ENCODE measurements at places on chromosomes 12 and 14.

DNA sequence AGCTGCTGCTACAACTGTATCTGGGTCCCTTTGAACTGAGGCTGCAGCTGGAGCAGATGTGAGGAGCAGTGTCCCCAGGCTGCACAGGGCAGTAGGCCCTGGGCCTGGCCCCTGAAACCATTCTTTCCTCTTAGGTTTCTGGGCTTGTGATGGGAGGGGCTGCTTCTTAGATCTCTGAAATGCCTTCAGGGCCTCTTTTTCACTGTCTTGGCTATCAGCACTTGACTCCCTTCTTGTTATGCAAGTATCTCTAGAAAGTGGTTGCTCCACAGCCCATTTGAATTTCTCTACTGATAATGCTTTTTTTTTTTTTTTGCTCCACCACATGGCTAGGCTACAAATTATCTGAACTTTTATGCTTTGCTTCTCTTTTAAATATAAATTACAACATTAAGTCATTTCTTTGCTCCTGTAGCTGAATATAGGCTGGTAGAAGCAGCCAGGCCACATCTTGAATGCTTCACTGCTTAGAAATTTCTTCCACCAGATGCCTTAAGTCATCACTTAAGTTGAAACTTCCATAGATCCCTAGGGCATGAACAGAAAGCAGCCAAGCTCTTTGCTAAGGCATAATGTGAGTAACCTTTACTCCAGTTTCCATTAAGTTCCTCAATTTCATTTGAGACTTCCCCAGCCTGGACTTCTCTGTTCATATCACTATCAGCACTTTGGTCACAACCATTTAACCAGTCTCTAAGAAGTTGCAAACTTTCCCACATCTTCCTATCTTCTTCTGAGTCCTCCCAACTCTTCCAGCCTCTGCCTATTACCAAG, 41.1 kb downstream of the ACSM4 start:
- DNase-seq = no peak

DNA sequence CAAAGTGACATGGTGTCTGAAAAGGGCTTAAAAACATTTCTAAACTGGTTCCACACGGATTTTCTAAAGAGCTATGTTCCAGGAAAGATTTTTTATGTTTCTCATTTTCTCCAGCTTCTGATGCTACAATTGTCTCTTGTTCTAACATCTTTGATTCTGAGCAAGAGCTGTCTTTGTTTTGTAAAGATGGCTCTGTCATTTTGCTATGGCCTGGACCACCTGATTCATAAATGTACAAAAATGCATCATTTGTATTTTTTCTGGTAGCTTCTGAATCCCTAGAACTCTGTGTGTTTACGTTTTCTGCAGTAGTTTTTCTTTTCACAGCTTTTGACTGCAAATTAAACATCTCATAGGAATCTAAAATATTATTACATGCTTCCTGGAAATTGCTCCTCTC, 3.2 kb downstream of the MLH3 start:
- DNase-seq = no peak

DNA sequence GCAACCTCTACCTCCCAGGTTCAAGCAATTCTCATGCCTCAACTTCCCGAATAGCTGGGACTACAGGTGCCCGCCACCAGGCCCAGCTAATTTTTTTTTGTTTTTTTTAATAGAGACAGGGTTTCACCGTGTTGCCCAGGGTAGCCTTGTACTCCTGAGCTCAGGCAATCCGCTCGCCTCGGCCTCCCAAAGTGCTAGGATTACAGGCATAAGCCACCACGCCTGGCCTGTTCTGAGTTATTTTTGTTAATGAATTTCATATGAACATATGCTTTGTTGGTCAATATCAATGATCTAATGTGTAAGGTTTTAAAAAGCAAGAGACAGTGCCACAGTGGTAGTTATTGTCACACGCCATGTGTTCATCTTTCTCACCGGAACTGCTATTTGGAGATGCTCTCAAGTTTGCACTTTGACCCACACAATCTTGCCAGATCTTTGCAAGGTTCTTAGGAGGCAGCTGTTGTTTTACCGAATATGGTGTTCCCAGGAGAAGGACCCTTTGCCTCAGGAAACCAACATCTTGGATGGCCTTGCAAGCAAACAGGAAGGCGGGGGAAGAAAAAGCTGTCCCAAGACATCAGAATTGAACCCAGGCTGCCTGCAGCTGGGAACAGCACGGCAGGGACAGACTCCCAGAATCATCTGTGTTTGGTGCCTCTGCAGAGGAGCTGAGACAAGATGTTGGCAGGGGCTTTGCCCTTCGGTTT, 30.0 kb downstream of the GALNT16 start:
- DNase-seq = no peak

GRCh38 chr12:42589465-42590329, at the start of gene PRICKLE1:
Gene PRICKLE1 (minus strand): TSS chr12:42589746. CDS start chr12:42472516, 117,230 bp downstream.
- DNase-seq = no peak

DNA sequence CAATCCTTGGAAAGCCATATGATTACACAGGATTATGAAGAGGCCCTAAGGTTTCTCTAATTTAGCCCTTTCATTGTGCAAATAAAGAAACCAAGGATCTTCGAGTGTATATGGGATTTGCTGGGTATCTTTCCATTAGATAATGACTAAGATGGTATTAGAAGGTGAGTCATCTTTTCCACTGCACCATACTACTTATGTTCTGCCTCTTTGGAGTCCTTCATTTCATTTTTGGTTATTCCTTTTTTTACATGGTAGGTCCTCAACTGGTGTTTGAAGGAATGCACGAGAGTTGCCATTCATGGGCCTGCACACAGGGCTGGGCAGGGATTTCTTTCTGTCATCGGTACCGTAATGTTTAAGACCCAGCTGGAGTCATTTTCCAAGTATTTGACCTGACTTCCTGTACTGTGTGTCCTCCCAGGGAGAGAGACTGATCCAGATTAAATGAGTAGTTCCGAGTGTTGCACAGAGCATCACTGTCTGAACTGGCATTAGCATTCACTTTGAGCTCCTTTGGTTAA, 85.7 kb downstream of the BORCS5 start:
- no peak for DNase-seq

GRCh38 chr14:104373055-104373854, 206.3 kb upstream of the C14orf180 start:
- DNase-seq = no peak

- no peak for DNase-seq
Observed at GRCh38 chr14:53908416-53908815, 48.2 kb downstream of the BMP4 start.

- no peak for DNase-seq
Observed at GRCh38 chr14:103401223-103402214, 16.3 kb downstream of the MARK3 start.

GRCh38 chr12:103810111-103810510, 30.9 kb downstream of the NT5DC3 start:
- DNase-seq = no peak

Measured in AG09319 (cell line).